ENCODE measurements at places on chromosomes 1 and 21.

- DNase-seq, result no peak
These were observed 76.7 kb downstream of the KCTD3 start for GRCh38 chr1:215643592-215644321.

DNA sequence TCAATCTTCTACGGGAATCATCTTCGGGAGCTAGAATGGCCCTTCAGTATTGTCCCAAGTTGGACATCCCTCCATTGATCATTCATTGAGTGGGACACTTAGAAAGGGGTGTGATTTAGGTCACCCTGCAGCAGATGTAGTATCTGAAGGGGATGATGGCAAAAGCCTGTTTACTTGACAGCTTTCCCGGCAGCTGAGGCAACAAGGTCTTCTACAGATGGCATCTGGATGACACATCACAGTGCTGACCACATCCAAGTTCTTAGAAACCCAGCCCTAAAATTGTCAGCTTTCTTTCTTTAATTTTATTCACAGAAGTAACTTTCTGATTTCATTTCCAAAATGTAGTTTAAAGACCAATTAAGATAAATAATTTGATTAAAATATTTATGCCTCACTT, 150.3 kb downstream of the AMY1C start:
- no peak for DNase-seq

DNA sequence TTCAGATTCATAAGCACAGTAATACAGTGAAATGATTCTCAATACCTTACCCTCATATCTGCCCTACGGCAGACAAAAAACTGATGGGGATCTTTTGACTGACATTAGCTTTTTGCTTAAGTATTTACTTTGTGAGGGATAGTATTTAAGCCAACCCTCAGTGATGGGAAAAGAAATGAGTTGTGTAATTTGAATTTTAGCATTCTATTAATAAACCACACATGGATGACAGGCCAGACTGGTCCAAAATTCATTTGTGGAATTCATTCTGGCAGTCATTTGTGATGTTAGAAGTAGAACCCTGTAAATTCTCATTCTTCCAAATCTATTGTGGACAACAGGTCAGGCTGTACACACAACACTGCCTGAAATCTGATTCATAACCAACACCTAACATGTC, 14.9 kb downstream of the TRIM33 start:
- no peak for DNase-seq

DNA sequence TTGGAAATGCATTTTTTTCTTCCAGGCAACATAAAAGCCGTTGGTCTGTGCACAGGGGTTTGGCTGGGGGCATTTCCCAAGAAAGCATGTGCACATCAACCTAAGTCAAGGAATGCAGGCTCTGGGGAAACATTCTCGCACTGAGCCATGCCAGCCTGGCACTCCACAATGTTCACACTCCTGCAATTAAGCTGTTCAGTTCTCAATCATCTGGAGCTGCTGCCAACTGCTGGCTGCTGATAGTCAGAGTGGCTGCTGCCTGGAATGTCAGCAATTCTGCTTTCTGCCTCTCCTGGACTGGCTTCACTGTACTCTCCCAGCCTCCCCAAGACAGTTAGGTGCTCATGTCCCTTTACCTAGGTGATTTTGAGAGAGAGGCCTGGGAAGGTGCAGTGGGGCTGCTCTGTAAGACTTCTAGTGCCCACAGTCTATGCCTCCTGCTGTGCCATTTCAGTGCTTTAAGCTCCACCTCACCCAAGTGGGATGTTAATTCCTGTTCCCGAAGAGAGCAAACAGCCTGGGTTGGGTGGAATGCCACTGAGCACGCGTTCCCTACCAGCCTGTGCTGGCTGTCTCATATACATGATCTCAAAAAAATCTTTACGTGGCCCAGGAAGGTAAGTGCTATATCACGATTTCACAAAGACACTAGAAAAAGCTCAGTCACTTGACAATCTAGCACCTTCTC, 131.7 kb downstream of the BRINP2 start:
- DNase-seq, result no peak

- DNase-seq, result no peak
These were observed 12.2 kb upstream of the DHRS3 start for GRCh38 chr1:12629985-12630760.

DNA sequence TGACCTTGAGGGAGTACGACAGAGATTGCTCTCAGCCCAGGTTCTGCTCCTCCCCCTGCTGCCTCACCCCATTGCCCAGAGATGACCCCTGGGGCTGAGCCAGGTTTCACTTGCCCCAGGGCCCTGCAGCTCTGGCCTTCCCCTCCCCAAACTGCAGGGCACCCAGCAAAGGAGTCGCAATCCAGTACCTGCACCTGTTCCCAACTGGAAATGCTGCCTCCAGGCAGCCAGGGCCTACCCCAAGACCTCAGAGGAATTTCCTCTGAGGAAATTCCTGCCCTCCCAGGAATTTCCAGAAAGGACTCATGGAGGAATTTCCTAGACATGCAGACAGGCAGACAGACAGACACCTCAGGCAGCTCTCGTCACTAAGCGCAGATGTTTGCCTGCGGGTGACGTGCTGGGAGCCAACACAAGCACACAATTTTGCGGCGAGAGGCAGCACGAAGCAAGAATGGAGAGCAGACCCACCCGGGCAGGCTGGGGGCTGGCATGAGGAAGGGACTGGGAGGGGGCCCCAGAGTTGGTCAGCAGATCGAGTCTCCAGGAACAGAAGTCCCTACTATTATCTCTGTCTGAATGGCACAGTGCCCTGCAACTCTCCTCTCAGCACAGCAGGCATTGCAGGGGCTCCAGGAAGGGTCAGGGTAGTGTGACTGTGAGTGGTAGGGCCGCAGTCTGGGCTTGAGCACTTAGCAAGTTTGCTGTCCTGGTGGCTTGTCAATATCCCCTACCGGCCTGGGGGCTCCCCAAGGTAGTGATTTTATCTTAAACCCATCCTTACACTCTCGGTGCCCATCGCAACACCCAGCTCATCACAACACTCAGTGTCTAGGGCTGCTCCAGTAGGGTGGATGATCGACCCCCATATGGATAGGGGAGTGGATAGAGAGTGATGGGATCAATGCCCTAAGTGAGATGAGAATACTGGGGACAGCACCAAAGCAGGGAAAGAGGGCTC, 2.9 kb upstream of the EFNA1 start:
- no peak for DNase-seq

DNA sequence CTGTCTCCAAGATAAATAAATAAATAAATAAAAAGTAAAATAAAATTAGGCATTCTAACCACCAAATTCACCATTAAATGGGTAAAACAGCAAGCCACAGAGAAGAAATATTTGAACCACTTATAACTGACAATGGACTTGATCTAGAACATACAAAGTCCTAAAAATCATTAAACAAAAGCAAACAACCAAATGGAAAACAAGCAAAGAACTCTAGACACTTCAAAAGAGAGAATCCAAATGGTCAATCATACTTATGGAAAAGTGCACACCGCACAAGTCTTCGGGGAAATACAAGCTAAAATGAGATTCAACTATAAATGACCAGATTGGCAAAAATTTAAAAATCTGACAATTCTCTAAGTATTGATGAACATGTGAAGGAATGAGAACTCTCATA, 73.5 kb upstream of the ANGPTL3 start:
- DNase-seq, result no peak

GRCh38 chr1:100516857-100517256, 21.1 kb upstream of the GPR88 start:
- DNase-seq, result no peak

DNA sequence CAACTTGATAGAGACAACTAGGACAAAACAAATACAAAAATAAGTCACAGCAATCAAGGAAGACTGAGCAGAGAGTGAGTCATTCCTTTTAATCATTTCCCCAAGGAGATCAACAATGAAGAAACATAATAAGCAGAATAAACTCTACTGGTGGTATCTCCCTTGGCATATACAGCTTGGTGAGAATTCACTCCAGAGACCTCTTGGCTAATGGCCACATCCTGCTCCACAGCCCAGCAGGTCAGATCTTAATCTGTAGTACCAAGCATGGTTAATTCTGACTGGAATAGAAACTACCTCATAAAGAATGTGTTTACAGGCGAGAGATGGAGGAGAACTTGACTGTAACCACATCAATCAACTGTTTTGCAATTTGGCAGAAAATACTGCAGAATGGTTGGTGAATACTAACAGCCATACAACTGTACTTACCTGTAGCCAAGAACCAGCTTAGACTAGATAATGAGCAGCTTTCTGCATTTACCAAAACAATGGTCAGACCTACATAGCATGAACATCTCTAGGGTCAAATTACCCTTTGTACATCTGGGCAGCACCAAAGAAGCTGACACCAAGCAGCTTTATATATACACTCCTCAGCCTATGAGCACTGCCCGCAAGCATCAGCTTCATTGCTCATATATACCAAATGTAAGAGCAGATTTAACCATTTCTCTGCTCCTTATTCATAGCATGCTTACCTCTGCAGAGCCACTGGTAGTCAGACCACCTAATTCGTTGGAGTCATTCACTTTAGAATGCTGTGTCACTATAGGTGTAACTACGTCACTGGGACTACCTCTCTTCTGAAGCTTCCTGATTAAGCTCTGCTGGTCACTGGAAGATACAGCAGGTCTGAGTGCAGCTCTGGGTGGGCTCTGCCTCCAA, 51.0 kb downstream of the KIAA0319L start:
- DNase-seq, result peak; percentile 85

GRCh38 chr1:226438007-226438406, 30.1 kb upstream of the PARP1 start:
- no peak for DNase-seq

DNA sequence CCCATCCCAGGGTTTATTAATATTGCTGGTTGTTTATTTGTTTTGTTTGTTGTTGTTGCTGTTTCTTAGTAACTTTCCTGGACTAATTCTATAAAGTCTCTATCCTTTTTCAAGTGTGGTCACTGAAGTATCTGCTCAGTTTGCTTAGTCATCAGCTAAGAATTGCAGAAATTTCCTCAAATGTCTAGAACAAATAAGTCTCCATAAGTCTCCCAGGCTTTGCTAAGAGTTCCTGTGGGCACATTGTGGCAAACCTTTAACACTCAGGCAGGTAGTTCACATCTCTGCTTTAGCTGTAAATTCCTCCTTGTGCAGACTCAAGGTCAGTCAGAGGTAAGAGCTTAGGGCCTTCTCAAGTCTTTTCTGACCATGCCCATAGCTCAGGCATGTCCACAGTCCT, 38.9 kb upstream of the C1orf185 start:
- peak; percentile 94 for DNase-seq

DNA sequence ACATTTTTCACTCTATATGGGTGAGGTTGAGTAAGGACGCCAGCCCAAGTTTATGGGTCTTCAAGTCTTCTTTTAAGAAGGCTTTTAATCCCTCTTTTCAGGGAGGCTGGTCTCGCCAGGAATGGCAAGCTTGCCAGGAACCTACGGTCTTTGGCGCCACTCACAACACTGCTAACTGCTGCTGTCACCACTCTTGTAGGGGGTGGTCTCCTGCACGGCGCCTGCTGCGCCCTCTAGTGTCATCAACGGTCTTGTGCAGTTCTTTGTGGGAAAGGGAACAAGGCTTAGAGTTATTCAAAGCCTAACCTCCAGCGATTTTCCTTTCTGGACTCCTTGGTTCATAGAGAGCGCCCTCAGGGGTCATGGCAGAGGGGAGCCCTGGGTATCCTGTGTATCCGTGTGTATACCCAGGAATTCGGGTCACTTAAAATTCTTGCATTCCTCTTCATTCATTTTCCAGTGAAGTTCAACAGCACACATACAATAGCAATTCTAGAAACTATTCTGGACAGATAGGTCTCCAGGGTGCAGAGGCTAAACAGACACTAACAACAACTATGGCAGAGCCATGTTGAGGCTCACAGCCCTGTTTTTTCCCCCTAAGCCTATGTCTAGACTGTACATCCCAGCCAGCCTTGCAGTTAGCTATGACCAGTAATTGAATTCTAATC, 392.8 kb upstream of the CAMK1G start:
- DNase-seq, result peak; percentile 60

GRCh38 chr1:39205102-39205780, 746 bp downstream of the MACF1 start:
- peak; percentile 74 for DNase-seq

DNA sequence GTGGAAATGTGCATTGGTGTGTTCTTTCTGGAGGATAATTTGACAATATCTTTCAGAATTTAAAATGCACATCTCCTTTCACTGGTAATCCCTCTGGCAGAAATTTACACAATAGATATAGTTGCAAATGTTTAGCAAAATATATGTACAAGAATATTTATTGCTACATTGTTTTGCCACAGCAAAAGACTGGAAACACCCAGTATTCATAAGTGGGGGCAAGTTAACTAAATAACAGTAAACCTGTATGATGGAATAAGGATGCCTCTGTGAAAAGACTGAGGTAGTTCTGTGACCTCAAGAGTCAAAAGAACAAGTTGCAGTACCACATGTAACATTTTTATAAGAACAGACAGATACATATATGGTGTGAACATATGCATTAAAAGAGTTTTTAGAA, 13.7 kb upstream of the TADA1 start:
- no peak for DNase-seq

- no peak for DNase-seq
These were observed 3.8 kb upstream of the MYOG start for GRCh38 chr1:203089651-203090045.

GRCh38 chr1:81409262-81409661, 391.5 kb upstream of the ADGRL2 start:
- DNase-seq, result no peak

- DNase-seq, result peak; percentile 64
These were observed at the start of gene MOB3C for GRCh38 chr1:46616277-46617107. Gene MOB3C, minus strand, starts transcription at chr1:46616811. Its CDS starts 3,490 bp downstream, at chr1:46613321.

GRCh38 chr1:39153684-39154083, 50.8 kb upstream of the MACF1 start:
- DNase-seq, result no peak

DNA sequence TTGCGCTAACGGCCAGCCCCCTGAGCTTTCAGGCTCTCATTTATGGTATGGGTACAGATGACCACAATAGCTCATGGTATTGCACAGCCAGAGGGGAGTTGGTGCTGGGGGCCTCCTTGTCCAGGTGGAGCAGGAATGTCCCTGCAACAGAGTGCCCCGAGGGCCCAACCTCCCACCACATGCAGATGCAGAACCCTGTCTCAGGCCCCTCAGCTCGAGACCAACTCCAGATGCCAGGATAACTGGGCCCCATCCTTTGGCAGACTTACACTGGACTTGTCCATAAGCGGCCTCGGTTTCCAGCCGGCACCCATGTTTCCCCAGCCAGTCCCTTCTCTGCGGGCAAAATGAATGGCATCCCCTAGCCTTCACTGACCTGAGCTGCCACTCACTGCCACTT, 67.1 kb downstream of the VWA5B1 start:
- no peak for DNase-seq

- no peak for DNase-seq
These were observed 1.1 kb upstream of the AJAP1 start for GRCh38 chr1:4653328-4653660.

GRCh38 chr21:42570841-42571387, 57.3 kb downstream of the SLC37A1 start:
- DNase-seq, result no peak
